ENCODE measurements at places on chromosomes 12 and 14. TPM values are rescaled to one million over a fixed set of nuclear protein-coding genes. Genes with fewer than 3 reads are reported as not detected.

PPP4R4 gene
- total RNA-seq, result 4.9 TPM

C2CD5 gene
- 52.7 TPM for total RNA-seq

MMP19 gene
- total RNA-seq, result not detected

KCNA5 gene
- total RNA-seq, result not detected

KRT77 gene
- total RNA-seq, result not detected

REM2 gene
- 1.2 TPM for total RNA-seq

ACOT6 gene
- total RNA-seq, result not detected

MAP3K9 gene
- total RNA-seq, result 5.9 TPM

RIPK3 gene
- 38.0 TPM for total RNA-seq

LRP6 gene
- 0.30 TPM for total RNA-seq

PEBP1 gene
- 76.7 TPM for total RNA-seq

ABHD12B gene
- total RNA-seq, result not detected

LRRC10 gene
- not detected for total RNA-seq

CCDC196 gene
- not detected for total RNA-seq

KRT82 gene
- total RNA-seq, result not detected

METTL1 gene
- 12.5 TPM for total RNA-seq

YAF2 gene
- total RNA-seq, result 44.4 TPM

AMN gene
- 0.20 TPM for total RNA-seq

ACOT4 gene
- total RNA-seq, result 0.83 TPM

TGFB3 gene
- 1.8 TPM for total RNA-seq

CLEC6A gene
- total RNA-seq, result not detected

SUPT16H gene
- total RNA-seq, result 114 TPM

TAS2R13 gene
- 0.25 TPM for total RNA-seq

TMEM233 gene
- total RNA-seq, result not detected

CARMIL3 gene
- total RNA-seq, result 4.2 TPM

RAB5B gene
- 70.1 TPM for total RNA-seq

VSX2 gene
- not detected for total RNA-seq

CLEC4C gene
- not detected for total RNA-seq

CPSF6 gene
- 89.9 TPM for total RNA-seq

RPL10L gene
- not detected for total RNA-seq
